ENCODE measurements at places on chromosomes 12 and 14.

GRCh38 chr12:124917135-124917840, 2.8 kb upstream of the UBC start:
- peak; percentile 99 for DNase-seq

DNA sequence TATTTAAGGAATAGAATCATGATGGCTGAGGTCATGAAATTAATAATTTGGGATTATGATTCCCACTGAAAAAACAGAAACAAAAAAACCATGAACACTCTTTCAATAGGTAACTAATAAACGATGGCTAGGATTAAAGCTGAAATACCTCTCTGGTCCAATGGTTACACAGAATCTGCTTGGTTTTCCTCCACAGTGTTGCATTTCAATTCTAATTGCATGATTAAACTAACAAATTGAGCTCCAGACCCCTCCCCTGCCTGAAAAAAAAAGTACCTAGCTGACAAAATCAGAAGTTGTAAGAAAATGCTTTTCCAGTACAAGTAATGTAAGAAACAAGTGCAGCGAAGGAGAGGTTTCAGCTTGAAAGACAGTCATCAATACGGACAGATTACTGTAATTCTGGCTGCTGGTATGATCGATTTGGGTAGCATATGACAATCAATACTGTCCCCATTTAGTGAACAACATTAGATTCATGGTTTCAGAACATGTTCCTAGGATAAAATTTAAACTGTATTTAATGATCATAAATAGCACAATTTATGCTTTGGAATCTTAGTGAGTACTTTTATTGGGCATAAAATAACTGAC, 32.0 kb downstream of the INSM2 start:
- DNase-seq: no peak

GRCh38 chr12:45989287-45989686, 1.1 kb downstream of the SCAF11 start:
- DNase-seq: no peak

- DNase-seq: no peak
Observed at GRCh38 chr14:25042362-25043299, 7.3 kb downstream of the STXBP6 start.

DNA sequence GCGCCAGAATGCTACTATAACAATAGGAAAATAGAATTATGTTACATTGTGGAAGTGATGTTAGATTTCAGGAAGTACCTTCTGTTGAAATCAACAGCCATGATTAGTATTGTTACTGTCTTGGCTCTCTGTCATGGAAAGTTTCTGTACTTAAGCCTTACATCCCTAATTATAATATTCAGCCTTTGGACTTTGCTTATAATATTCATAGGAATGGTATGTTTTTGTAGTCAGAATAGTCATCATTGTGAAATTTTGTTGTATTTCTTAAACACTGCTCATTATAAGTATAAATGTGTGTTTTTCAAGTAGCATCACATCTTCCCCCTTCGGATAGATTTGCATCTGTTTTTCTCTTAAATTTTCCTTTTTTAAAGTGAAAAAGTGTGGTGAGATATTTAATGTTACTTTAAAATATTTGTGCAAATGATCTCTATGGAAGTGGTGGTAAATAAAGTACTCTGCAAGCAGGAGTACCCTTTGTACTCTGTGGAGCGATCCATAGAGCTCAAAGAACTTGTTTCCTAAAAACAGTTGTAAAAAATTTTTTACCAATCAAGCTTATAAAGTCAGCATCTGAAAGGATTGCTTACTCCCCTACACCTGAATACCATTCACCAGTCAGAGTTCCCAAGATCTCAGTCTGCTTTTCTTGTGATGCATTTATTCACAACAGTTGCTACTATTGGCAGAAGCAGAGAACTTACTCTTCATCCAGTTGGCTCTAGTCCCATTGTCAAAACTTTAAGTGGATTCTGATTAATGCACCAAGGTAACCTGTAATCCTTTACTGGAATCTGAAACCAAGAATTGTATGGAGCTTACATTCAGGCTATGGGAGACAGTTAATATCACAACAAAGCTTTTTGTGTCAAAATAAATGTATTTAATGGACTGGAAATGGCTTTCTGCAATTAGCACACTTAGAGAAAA, 87.8 kb downstream of the RIC8B start:
- DNase-seq: no peak

DNA sequence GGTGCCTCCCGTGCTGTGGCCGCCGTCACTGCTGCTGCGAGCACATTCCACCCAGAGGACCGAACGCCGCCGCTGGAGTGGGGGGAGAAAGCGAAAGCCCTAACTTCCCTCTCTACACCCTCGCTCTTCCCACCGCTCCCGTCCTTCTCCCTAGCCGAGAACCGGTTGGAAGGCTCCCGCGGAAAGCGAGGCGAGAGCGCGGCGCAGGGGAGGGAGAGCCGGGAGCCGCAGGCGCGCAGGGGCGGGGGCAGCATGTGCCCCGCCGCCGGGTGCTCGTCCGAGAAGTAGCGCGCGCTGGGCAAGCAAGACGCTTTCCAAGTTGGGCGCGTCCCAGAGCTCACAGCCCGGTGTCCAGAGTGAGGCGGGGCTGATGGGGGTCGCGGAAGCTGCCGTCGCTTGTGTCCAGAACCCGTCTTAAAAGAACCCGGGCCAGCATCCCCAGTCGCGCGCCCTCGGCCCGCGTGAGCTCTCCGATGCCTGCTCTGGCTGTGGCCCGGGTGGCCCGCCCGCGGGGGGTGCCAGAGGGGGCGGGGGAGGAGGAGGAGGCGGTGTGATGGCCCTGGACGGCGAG, at the start of gene TRHDE:
TSS of gene TRHDE (plus strand) at position 280 of the 571 bp plus-strand sequence. CDS start at position 554, 274 bp downstream.
- peak; percentile 25 for DNase-seq

GRCh38 chr12:94262228-94263010, 114.0 kb downstream of the PLXNC1 start:
- DNase-seq: peak; percentile 85

DNA sequence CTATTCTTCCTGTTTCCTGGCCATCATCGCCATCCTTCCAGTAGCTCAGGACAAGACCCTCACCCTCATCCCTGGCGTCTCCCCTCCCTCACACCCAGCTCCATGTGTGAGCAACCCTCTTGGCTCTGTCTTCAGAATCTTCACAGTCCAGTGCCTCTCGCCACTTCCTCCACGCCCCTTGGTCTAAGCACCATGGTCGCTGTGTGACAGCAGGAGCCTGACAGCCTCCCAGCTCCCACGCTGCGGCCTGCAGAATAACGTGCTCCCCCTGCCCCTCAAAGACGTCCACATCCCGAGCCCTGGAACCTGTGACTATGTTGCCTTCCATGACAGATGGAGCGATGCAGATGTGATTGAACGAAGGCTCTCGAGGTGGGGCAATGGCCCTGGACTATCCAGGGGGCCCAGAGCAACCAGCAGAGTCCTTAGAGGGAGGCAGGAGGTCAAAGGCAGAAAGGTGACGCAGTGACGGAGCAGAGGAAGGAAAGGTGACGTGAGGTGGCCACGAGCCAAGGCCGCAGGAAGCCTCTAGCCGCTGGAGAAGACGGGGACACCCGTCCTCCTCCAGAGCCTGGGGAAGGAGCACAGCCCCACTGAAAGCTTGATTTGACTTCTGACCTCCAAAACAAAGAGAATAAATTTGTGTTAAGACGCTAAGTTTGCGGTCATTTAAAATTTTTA, 139.8 kb downstream of the CALM1 start:
- DNase-seq: no peak

DNA sequence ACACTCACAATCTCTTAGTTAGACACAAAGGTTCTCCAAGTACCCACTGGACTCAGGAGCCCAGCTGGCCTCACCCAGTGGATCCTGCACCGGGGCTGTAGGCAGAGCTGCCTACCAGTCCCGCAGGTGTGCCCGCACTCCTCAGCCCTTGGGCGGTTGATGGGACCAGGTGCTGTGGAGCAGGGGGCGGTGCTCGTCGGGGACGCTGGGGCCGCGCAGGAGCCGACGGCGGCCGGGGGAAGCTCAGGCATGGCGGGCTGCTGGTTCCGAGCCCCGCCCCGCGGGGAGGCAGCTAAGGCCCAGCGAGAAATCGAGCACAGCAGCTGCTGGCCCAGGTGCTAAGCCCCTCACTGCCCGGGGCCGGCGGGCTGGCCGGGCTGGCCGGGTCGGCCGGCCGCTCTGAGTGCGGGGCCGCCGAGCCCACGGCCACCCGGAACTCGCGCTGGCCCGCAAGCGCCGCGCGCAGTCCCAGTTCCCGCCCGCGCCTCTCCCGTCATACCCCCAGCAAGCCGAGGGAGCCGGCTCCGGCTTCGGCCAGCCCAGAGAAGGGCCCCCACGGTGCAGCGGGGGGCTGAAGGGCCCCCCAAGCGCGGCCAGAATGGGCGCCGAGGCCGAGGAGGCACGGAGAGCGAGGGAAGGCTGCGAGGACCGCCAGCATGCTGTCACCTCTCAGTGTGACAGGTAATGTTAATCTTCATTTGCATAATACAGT, 506.8 kb downstream of the LRFN5 start:
- no peak for DNase-seq

- no peak for DNase-seq
Observed at GRCh38 chr14:95979339-95980042, 59.7 kb upstream of the C14orf132 start.

- no peak for DNase-seq
Observed at GRCh38 chr12:21073822-21074460, 57.1 kb upstream of the SLCO1B1 start.

- no peak for DNase-seq
Observed at GRCh38 chr14:24196071-24197055, 1.1 kb upstream of the TM9SF1 start.

GRCh38 chr12:62401631-62402030, 65.0 kb upstream of the MON2 start:
- no peak for DNase-seq

DNA sequence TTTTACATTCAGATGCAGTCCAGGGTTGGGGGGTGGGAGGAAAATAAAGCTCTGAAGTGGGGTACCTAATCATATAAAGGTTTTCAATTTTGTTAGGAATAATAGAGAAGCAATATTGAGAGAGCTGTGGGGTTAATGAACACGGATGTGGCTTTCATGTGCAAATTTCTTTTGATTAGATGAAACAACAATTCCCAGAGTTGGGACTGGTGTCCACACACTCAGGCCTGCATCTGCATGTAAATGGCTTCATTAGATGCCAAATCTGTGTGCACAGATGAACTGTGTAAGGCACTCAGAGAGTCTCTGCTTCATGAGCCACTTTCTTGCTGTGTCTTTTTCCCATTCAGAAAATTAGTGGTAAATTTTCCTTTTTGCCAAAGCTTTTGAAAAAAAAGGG, 377.1 kb upstream of the NOVA1 start:
- DNase-seq: no peak

DNA sequence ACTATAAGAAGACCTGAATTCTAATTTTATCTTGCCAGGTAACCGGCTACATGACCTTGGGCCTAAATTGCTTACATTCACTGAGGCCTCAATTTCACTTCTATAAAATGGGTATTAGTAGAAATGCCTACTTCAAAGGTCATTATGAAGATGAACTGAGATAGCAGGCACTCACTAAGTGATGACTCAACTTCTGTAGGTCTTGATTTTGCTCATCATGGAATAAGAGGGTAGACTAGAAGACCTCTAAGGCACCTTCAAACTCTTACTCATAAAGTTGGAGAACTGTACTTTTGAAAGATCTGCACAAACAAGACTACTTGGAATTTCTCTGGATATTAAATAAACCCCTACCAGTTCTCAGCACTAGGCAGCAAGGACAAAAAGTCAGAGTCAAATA, 39.3 kb upstream of the FRMD6 start:
- DNase-seq: no peak

GRCh38 chr14:99624024-99624423, 20.0 kb upstream of the CCDC85C start:
- no peak for DNase-seq

- DNase-seq: no peak
Observed at GRCh38 chr12:62783881-62784280, 151.1 kb downstream of the PPM1H start.

DNA sequence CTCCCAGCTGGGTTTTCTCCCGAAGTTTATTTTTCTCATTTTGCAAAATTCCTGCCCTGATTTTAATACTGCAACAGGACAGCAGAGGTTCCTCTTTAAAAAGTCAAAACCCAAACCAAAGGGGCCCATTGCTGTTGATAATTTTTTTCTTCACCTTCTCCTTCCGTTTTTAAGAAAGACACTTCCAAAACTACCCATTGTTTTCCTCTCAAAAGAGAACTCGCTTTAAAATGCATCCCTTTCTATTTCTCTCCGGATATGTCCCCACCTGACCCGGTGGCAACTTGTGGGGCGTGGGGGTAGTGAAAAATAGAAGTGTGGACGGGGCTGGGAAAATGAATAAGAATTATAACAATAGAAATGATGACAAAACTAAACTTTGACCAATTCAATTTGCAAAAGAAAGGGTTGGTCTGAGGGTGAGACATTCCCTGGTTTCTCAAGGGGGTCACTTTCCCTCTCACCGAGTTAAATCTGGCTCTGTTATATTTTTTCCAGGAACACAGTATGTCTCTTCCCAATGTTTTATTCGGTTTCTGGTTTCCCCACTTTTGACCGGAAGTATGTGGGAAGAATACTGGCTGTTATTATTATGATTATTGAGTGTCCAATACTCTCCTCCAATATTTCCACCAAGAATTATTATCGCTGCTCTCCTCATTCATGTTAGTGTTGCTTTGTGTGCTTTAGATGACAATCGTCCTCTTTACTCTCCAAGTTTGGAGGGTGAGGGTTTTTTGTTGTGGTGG, 4.1 kb upstream of the TBX5 start:
- no peak for DNase-seq

DNA sequence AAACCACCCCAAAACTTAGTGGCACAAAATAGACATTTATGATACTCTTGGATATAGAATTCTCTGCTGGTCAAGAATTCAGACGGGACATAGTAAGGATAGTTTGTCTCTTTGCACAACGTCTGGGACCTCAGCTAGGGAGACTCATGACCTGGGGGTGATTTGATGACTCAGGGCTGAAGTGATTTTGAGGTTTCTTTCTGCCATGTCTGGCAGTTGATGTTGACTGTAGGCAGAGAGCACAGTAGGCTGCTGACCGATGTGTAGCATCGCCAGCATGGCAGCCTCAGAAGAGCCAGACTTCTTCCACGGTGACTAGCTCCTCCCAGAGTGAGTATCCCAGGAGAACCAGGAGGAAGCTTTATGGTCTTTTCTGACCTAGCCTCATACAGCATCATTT, 88.9 kb upstream of the FRMD6 start:
- DNase-seq: no peak

DNA sequence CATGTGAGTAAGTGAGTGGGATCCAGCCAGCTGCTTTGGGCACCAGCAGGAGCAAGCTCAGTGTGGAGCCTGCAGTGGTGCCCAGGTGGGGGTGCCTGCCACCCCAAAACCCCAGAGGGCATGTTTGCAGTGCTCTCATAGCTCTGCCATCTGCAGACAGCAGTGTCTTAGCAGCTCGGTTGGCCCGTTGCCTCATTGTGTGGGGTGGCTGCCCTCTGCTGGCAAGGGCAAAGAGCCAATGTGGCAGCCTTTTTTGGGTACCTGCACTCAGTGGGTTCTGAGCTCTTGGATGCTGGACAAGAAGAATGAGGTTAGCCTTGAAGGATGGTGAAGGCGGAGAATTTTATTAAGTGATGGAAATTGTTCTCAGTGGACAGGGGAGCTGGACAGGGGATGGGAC, 52.3 kb downstream of the NEUROD4 start:
- DNase-seq: no peak

GRCh38 chr12:7265251-7265650, 38.6 kb upstream of the ACSM4 start:
- no peak for DNase-seq

Data from muscle of arm (tissue), 14 donors.